LHCN-M2 (cell line): ENCODE measurements at places on chromosomes 1 and 21.

GRCh38 chr1:247299723-247300381 is 31.8 kb downstream of the ZNF496 start:
- no peak for DNase-seq

DNA sequence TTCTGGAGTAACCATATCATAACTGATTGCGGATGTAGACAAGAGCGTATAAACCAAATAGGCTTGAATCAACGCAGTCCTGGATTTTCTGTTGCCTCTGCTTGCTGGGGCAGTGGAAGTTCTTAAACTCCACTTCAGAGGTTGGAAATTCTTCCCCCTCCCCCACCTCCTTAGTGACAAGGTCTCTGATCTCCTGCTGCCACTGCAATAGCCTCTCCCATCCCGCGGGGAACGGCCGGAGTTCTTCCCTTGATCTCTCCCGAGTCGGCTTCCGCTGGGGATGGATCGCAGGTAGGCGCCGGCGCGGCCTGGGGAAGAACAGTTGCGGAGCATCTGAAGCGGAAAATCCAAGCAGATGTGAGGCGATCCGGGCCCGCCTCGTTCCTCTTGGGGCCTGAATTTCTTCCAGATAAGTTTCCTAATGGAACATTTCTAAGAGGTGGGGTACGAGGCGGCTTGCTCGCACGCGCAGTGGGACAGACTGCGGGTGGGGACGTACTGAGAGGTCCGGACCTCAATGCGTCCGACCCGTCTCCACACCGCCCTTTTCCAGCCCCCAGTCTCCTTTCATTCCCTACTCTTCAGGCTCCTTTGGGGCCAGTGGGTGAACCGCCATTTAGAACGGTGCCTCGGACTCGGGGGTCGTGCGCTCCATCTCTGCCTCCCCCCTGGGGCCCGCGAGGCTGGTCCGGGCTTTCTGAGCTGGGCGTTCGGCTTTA is 3.1 kb upstream of the SIM2 start:
- no peak for DNase-seq

DNA sequence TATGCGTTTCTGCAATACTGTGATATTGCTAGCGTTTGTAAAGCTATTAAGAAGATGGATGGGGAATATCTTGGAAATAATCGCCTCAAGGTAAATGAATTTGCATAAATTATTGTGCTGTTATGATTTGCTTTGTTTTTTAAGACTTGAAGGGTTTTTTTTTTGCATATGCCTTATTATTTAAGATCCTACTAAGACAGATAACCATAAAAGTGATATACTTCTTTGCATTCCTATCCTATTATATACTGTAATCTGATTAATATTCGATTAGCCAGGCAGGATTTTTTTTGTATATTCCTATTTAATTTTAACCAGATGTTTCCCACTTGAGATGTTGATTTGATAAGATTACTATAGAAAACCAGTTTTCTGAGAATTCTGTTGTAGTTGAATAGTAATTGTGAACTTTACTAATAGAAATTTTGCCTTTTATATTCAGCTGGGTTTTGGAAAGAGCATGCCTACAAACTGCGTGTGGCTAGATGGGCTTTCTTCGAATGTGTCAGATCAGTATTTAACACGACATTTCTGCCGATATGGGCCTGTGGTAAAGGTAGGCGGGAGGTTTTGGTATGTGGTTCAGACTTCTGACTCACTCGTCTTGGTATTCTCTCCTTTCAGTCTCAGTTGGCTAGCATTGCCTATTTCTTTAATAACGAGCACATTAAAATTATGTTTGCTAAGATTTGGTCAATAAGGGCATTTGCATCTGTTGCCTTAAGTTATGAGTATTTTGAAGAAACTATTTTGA is 56.8 kb downstream of the ZBTB17 start:
- peak; percentile 78 for DNase-seq

- no peak for DNase-seq
Observed at GRCh38 chr1:11320153-11320936, 47.3 kb downstream of the UBIAD1 start.

GRCh38 chr1:205451202-205451601 is 4.6 kb downstream of the BLACAT1 start:
- DNase-seq, result no peak

DNA sequence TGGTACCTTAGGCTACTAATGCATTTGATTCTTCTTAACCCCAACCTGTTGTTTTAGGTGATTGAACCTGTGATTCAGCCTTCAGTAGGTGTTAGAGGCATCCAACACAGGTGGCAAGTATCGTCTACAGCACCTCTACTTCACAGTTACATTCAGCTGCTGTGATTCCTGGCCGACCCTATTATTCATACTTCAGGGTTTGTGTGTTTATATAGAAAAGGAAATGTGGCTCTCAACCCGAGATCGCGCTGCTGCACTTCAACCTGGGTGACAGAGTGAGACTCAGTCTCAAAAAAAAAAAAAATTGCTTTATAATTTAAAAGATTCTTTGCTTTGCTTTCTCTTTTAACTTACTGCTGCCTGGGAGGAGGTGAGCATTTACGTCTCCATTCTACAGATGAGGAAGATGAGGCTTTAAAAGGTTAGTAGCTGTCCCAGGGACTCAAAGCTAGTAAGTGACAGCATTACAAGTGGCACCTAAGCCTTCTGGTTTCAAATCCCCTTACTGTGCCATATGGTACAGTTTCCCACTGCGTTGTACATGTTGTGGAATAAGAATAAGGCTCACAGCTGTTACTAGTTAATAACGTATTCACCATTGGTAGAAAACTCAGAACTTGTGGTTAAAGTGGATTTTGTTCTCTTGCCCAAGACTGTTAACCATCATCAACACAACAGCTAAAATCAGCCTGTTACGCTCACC is 9.9 kb upstream of the GPR25 start:
- DNase-seq, result no peak

- no peak for DNase-seq
Observed at GRCh38 chr1:31064718-31065309, 703 bp downstream of the PUM1 start.

DNA sequence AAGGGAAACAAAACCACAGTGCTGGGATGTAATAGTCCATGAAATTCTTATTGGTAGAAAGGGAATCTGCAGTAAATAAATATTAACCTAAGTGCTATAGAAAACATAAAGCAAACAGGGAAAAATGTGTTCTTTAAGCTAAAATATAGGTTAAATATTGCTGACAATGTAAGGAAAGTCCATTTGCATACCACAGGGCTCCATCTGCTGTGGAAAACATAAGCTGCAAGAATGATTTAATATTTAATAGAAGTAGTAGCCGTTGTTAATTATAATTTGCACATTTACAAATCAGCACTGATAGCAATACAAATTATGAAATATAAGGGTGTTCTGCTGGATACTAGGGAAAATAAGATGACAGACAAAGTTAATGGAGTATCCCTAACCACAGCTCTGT is 444.9 kb upstream of the PKN2 start:
- no peak for DNase-seq

DNA sequence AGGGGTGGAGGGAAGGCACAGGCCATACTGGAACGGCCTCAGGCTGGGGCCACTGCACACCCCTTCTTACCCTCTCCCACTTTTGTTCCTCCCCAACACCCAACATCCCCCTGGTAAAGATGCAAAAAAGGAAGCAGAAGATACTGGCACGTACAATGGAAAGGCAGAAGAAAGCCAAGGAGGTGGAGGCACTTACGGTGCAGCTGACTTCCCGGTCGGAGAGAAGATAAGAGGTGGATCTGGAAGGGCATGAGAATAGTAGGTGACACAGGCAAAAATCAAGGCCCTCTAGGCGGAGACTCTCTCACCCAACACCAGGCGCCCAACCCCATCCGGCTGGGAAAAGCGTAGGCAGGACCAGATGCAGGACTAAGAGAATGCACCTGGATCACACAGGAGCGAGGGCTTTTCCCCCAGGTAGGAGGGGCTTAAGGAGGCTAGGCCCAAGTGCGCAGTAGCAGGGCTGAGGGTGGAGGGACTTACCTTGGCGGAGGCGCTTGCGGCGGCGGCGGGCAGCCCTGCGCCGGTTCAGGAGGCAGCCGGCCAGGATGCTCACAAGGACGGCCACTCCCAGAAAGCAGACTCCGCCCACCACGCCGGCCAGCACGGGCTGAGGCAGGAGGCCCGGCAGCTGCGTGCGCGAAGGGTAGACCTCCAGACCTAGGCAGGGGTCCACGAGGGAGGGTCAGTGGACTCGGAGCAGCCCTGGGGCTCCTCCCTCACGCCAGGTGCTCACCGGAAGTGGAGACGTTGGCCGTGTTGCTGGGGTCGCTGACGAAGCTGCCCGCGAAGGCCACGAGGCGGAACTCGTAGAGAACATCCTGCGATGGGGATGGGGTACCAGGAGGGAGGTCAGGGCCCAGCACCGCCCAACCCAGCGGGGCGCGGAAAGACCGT is 4.1 kb upstream of the TAGLN2 start:
- no peak for DNase-seq

GRCh38 chr21:44819283-44820243 is 1.7 kb upstream of the SUMO3 start:
- DNase-seq, result no peak

GRCh38 chr1:217620814-217621213 is 10.1 kb downstream of the GPATCH2 start:
- DNase-seq, result no peak

DNA sequence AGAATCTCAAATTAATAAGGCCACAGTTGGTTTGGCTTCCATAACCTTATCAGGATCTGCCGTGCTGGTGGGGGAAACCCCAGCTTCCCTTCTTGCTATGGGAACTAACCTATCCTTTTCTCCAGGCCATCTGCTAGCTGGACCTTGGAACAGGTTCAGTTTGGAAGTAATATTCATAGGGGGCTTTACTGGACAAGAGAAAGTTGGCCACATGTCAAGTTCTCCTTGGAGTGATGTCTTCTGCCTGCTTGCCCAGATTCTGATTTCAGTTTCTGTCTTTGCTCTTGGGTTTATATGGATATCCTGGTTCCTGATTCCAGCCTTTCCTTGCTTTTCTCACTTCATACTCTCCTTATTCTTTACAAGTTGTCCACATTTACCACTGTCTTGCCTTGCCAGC is 279.6 kb downstream of the ASTN1 start:
- no peak for DNase-seq
